Stimulated activated CD4-positive, alpha-beta T cell treated with anti-CD3 and anti-CD28 coated beads, Interleukin-4, amount 100 ng/mL, for 48 hours (primary cell): ENCODE measurements at places on chromosomes 6 and 20.

- no peak for DNase-seq
These were observed 299.7 kb downstream of the PLCB1 start for GRCh38 chr20:8431538-8432434.

GRCh38 chr6:90413867-90414266 is 117.2 kb upstream of the BACH2 start:
- DNase-seq: peak; percentile 80

DNA sequence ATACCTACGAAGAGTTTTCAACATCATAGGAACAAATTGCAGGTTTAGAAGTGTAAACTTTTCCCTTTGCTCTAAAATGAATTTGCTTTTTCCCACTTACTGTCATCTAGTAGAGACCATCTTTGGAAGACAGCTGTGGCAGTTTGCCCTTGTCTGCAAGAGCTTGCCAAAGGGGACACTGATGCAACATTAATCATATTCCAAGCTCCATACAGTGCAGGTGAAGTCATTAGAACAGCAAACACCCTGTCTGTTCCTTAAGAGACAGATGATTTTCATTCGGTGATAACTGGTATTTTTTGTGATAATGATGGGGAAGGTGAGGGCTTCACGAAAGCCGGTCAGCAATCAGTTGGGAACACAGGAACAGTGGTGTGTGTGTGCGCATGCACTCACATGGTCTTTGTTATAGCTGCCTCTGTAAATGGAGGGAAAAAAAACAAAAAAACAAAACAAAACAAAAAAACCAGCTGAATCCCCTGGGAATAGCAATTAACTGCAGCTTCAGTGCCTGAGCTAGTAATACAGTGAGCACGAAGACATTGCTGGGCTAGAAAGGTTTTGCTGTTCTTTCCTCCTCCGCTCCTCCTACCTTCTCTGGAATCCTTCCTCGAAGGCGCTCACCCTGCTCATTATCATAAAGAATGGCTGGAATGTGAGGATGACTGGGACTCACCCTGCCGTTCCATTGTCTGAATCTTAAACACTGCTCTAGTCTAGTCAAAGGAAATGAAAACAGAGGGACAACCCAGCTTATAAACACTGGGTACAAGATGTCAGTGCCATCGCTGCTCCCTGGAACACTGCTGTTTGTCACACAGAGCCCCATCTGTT is 35.2 kb upstream of the KIF13A start:
- no peak for DNase-seq

- no peak for DNase-seq
These were observed 21.3 kb downstream of the CD40 start for GRCh38 chr20:46139266-46139889.

GRCh38 chr20:23165307-23165750 is 79.2 kb upstream of the CD93 start:
- no peak for DNase-seq

GRCh38 chr6:26224940-26225847 is 138.0 kb downstream of the HFE start:
- no peak for DNase-seq

GRCh38 chr6:71209206-71209605 is 79.4 kb upstream of the OGFRL1 start:
- DNase-seq: no peak

DNA sequence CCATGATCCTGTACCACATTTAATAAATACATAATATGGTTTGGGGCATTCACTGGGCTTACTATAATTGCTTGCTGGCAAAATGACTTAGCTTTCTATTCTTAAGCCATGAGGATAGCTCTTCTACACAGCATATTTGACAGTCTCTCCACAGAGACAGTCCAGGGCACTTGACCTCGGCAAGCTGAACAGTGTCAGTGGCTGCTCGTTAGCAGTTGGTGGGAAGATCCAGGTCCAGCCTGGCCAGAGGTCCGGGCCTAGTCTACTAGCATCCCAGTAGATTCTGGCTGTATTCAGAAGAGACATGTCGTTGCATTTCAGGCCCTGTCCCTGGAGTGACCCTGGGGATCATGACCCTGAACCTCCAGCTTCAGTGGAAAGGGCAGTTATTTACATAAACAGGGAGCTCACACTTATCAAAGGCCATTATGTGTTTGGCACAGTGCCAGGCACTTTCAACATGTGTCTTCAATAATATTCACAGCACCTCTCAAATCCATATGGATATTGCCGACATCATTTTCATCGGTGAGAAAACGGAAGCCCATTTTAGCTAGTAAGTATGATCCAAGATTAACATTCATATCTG is 139.0 kb downstream of the IMPG1 start:
- no peak for DNase-seq

DNA sequence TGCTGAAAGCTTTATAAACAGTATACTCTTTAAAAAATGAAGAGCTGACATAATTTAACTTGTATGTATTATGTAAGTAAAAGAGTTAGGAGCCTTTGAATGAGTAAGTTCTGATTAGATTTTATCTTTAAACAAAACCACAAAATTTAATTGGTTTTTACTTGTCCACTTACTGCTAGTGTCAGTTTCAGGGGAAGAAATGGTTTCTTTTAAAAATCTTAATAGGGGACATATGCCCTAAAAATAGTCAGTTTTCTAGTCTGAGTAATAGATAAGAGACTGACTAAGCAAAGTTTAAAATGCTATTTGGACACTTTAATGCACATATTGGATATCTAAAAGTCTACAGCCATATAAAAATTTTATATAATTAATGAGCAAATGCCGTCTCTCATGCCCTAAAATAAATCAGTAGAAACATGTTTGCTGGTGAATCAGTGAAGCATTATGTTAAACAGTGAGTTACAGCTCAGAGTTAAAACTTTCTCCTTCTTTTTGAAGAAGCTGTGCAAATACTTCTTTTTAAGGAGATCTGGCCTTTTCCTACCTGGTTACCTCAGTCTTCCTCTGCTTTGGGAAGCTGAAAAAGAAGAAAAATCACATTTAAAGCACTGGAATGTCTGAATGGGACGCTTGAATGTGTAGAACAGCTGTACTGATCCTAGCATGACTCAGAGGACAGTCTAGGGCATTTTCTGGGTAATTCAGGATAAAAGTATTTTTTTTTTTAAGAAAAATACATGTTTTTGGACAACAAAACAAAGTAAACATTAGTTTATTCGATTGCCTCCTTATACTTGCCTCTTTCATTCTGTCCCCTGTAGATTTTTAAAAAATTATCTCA is 55.3 kb downstream of the CDH26 start:
- no peak for DNase-seq

DNA sequence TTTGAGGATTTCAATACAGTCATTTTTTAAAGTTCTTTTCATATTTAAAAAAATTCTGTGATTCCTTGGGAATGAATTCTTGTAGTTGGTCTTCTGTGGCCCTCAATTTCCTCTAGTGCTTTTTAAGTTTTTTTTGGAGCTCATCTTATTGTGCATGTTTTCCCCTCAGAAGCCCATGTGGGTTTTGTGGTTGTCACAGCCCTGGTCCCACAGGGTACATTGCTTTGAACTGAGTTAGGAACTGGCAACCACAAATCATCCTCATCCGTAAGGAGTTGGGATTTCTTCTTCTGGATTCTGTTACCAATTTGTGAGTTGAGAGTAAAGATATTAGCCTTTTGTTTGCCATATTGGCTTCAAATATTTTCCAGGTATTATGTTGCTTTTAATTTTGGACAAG is 89.9 kb downstream of the AKAP7 start:
- no peak for DNase-seq

DNA sequence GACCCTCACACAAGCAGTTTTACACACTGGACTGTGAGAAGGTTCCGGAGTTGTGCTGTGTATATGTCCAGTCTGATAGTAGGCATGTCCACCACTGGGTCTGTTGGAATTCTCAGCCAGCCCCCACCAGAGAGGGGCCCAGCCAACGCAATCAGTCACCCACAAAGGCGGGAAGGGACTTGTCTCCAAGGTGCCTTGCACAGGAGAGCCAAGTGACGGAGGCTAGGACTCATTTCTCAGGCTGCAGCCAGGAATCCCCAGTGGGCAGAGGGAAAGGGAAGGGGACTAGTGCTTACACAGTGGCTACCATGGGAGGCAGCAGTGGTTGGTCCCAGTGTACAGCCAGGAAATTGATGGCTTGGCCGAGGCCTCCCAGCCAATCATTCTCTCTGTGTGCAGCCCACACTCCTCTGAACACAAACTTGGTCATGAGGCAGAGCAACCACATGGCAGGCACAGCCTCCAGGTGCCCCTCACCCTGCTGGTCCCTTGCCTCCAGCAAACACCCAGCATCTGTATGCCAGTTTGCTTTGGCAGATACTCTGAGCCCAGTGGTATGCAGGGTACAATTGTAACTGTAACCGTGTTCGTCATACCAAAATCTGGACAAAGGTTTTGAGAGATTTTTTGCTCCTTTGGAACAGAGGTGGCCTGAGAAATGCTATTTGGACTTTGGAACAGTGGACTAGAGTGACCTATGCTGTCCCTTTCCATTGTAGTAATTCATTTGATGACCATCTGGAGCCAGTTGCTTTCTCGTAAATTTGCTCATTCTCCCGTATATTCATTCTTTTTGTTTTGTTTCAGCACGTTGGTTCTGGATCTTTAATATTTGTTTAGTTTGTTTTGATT is 72.9 kb upstream of the MYL9 start:
- DNase-seq: no peak

DNA sequence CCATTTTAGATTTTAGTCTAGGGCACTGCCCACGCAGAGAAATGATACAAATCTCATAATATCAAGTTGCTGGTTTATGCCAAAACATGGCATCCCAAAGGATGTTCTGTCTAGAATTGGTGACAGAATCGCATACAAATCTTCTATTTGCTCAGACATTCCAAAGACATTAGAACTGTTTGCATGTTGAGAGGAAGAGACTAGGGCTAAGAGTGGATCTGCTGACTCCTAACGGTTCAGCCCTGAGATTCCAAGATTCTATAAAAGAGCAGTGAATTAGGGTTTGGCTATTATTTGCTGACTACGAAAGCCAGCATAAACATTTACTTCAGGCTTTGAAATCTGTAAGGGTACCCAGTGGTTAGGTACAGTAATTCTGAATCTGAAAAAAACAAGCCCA is 3.6 kb downstream of the EPB41L2 start:
- DNase-seq: no peak
